ENCODE measurements at places on chromosomes 11 and 22.

DNA sequence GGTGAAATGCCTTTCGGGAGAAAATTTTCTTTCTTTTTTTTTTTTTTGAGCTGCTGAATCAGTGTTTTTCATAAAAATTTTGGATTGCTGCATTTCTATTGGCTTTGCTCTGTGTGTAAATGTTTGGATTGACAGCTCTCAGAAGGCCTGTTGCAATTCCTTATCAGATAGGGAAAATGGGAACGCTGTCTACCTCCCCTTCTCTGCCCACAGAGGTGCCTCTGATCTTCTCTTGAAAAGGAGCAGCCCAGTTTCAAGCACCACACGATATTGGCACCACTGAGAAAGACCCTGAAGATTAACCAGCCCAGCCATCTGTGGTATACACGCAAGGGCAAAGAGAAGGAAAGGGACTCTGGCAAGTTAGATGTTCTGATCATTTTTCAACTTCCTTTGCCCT is 1272.2 kb downstream of the LRRC4C start:
- no peak for DNase-seq

DNA sequence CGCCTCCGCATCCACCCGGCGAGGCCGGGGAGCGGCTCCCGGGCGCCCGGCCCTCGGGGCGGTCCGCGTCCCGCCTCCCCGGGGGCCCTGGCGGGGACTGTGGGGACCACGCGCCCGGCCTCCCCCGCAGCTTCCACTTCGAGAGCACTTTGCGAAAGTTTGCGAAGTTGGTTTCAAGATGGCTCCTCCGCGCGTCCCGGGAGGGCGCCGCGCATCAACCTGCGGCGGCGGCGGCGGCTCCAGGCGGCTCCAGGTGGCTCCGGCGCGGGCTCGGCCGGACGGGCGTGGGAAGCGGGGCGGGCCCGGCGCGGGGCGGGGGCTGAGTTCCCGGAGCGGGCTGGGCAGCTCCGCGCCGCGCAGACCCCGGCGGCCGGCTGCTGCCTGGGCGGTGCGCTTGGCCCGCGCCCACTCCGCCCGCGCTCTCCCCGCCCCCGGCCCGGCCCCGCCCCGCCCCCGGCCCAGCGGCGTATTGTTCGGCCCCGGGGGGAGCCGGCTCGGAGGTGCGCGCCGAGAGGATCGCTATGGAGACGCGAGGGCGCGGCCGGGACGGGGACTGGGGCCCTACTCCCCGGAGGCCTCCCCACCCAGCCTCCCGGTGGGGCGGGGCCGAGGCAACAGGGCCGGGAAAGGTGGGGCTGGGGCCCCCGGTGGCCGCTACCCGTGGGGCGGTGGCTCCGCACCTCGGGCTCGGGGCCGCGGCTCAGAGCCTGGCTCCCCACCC is at the start of gene CELSR1:
TSS of gene CELSR1 (minus strand) at position 396 of the 721 bp plus-strand sequence. CDS start 450 bp downstream, outside the sequence.
- no peak for DNase-seq

- peak; percentile 24 for DNase-seq
Observed at GRCh38 chr11:350723-351255, 18.5 kb upstream of the B4GALNT4 start.

- peak; percentile 68 for DNase-seq
Observed at GRCh38 chr22:36277482-36278291, 24.8 kb downstream of the APOL1 start.

GRCh38 chr11:126113963-126114362 is 51.3 kb upstream of the CDON start:
- no peak for DNase-seq

- no peak for DNase-seq
Observed at GRCh38 chr22:23184764-23185113, 4.4 kb downstream of the BCR start.

DNA sequence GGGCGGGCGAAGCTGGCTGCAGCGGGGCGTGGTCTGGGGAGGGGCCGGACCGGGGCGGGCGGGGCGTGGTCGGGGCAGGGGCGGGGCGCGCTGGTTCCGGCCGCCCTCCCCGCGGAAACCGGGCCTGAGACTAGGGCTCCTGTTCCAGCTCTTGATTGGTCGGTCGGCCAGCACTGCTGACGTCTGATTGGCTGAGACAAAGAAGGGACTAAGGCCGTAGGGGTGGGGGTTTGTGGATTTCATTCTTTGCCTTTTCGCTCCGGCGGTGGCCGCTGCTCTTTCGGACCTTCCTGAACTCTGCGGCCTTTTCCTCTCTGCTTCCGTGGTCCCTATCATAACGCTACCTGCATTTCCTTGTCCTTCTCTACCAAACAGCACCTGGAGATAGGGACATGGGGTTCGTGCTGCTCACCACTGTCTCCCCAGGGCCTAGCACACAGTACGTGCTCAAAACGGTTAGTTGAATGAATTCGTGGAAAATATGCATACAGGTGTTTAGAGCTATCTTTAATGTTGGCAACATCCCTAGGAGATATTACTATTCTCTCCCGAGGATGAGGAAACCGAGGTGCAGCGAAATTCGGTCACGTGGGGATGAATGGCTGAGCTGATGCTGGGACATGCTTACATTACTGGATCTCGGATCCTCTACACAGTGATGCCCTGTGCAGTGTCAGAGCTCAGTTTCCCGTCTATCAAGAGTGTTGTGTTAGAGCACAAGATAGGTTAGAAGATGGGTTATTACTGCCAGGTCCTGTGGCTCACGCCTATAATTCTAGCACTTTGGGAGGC is 62.8 kb downstream of the NFAM1 start:
- peak; percentile 90 for DNase-seq

All from CD14-positive monocyte (primary cell).